ENCODE measurements at places on chromosomes 16 and 17.

DNA sequence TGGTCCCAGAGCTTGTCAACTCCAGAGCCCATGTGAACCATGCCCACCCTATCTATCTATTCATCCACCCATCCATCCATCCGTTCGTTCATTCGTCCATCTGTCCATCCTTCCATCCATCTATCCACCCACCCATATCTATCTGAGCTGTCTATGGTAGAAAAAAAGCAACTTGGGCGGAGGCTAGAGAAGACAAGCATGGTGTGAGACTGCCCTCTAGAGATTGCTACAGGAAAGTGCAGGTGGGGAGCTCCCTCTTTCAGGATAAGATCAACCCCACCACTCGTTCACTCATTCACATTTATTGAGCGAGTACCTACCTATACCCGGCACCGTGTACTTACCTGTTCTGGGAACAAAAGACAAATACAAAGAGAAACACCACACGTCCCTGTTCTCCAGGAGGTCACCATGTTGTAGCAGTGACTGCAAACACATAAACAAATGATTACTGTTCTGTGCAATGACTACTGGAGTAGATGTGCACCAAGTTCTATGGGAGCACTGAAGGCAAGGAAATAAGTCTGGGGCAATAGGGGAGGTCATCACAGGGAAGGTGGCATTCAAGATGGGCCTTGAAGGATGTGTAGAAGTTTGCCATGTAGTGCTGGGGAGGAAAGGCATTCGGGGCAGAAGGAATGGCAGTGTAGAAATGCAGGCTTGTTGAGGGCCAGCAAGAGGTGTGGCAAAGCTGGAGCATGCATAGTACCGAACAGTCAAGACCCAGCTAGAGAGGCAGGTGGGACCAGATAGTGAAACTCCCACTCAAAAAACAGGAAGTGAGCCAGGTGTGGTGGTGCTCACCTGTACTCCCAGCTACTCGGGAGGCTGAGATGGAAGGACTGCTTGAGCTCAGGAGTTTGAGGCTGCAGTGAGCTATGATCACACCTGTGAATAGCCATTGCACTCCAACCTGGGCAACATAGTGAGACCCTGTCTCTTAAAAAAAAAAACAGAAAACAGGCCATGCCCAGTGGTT is 13.4 kb upstream of the ATP5MC1 start:
- peak; percentile 64 for DNase-seq

- DNase-seq: no peak
Observed at GRCh38 chr16:19136549-19137196, 22.9 kb downstream of the ITPRIPL2 start.

DNA sequence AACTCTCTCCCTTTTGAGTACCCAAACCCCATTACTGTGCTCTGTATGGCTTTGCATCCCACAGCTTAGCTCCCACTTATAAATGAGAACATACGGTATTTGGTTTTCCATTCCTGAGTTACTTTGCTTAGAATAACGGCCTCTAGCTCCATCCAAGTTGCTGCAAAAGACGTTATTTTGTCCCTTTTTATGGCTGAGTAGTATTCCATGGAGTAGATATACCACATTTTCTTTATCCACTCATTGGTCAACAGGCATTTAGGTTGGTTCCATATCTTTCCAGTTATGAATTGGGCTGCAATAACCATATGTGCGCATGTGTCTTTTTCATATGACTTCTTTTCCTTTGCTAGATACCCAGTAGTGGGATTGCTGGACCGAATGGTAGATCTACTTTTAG is 19.9 kb upstream of the SYT17 start:
- DNase-seq: no peak

DNA sequence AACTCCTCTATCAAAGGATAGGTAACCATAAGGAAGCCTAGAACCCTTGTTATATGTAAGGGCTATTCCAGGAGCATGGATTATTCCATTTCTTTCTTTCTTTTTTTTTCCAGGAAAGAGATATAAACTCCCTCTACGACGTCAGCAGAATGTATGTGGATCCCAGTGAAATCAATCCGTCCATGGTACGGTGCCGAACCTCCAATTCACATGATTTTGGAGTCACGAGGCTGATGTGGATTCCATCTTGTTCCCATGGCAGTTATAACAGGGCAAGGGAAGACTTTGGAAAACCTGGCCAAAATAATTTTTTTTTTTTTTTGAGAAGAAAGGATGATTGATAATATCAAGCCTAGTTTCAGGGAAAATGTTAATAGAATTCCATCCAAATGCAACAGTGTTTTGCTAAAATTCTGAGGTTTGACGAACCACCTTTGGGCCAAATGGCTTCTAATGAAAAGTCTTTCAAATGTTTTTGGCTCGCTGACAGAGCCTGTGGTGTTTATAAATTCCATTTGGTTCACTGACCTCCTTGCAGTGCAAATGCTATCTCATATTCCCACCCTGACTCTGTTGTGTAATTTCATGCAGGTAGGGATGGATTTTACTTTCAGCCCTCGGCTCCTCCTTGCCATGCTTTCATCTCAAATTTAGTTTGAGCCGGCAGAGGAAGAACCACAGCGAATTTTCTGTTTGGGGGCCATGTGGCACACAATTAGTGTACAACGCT is 90.0 kb downstream of the SDR42E1 start:
- no peak for DNase-seq

- DNase-seq: no peak
Observed at GRCh38 chr16:49866595-49867071, 10.7 kb upstream of the ZNF423 start.

DNA sequence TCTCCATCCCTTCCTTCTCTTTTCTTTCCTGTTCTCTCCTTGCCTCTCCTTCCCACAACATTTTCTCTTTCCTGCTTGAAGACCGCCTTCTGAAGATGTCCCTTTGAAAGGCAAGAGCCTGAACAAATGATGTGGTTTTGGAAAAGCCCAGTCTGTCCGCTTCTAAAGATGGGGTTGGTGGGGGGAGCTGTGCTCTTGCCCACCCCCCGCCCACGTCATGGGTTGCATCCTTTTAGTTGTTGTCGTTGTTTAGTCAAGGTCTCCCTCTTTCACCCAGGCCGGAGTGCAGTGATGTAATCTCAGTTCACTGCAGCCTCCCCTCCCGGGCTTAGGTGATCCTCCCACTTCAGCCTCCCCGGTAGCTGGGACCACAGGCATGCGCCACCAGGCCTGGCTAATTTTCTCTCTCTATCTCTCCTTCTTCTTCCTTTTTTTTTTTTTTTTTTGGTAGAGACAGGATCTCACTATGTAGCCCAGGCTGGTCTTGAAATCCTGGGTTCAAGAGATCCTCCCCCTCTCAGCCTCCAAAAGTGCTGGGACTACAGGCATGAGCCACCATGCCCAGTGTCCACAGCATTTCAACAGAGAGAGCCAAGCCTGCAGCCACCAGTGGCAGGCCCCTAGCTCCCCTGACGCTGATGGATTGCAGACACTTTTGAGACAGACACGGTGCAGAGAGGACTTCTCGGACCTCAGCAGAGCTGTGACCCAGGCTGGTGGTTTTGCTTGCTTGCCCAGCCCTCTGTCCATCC is 26.0 kb upstream of the CIBAR2 start:
- no peak for DNase-seq

DNA sequence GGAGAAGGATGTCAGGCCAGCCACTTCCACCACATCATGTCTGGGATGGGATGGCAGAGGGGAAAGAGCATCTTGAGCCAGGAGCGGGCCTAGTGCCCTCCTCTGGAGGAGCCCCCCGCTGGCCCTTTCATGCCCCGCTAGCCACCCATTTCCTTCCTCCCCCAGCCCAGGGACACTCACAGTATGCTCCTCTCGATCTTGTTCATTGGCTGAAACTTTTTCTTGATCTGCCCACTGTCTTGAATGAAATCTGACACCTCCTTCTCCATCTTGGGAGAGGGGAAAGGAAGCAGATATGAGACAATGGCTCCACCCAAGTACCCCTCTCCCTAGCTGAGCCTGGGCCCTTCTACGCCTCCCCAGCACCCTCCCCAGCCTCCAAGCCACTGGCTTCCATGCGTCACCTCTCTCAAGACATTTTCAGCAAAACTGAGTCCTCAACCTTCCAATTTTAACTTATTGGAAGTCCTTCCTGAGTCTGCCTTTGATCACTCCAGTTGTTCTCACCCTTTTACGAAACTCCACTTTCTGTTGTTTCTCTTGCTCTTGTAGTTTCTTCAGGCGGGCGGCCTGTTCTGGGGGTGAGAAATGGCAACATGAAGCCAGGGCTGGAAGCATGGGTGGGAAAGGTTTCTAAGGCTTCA is 7.2 kb downstream of the SPAG7 start:
- DNase-seq: no peak

GRCh38 chr17:1882836-1883235 is 53.0 kb downstream of the RPA1 start:
- DNase-seq: peak; percentile 12

DNA sequence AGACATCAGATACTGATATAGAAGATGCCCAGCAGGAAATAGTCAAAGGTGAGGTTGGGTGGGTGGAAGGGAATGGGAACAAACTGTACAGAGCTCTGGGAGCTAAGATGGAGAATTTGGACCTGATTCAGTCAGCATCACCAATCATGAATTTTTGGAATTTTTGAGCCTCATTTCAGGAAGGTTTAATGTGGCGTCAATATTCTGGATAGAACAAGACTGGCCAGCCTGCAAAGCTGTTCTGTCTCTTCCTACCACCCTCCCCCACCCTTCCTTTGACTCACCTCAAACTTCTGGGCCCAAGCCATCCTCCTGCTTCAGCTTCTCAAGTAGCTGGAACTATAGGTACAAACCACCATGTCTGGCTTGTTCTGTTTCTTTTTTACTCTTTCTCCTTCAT is 32.6 kb downstream of the CTCF start:
- DNase-seq: no peak

DNA sequence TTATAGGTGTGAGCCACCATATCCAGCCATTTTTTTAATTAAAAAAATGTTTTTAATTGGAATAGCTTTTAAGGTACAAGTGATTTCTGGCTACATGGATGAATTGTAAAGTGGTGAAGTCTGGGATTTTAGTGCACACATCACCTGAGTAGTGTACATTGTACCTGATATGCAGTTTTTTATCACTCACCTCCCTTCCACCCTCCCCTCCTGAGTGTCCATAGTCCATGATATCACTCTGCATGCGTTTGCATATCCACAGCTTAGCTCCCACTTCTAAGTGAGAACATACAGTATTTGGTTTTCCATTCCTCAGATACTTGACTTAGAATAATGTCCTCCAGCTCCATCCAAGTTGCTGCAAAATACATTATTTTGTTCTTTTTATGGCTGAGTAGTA is 13.4 kb upstream of the CRYBA1 start:
- DNase-seq: no peak

DNA sequence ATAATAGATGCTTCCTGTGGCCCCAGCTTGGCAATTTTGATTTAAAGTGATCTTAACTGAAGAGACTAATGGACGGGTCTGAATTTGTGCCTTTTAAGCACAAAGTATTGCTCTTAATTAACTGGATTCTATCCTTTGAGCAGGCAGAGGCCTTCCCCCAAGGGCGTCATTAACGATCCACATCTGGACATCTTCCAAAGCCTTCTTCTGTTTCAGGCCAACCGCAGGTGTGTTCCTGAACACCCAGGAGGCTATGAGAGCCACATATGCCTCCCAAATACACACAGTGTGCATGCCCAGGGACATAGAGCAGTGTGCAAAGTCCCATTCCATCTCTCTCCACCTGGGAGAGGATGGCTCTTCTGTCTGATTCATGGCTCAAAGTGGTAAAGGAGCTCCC is 42.3 kb downstream of the MAPT start:
- DNase-seq: no peak

GRCh38 chr17:22233382-22233781 is 541.1 kb downstream of the KCNJ18 start:
- DNase-seq: no peak

GRCh38 chr17:12545877-12546513 is 119.7 kb upstream of the MYOCD start:
- DNase-seq: no peak

- no peak for DNase-seq
Observed at GRCh38 chr17:46264456-46265198, 30.3 kb upstream of the LRRC37A start.

DNA sequence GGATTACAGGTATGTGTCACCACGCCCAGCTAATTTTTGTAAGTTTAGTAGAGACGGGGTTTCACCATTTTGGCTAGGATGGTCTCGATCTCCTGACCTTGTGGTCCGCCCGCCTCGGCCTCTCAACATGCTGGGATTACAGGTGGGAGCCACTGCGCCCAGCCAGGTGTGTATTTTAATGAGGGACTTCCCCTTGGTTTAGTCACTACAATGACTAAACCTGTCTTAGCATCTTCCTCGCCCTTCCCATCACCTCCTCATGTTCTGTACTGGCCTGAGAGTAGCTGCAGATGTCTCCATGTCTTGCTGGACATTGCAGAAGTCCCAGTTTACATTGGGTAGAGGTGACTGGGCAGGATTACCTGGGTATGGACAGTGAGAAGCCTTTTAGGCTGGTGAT is 9.6 kb downstream of the SLC7A6 start:
- DNase-seq: no peak

DNA sequence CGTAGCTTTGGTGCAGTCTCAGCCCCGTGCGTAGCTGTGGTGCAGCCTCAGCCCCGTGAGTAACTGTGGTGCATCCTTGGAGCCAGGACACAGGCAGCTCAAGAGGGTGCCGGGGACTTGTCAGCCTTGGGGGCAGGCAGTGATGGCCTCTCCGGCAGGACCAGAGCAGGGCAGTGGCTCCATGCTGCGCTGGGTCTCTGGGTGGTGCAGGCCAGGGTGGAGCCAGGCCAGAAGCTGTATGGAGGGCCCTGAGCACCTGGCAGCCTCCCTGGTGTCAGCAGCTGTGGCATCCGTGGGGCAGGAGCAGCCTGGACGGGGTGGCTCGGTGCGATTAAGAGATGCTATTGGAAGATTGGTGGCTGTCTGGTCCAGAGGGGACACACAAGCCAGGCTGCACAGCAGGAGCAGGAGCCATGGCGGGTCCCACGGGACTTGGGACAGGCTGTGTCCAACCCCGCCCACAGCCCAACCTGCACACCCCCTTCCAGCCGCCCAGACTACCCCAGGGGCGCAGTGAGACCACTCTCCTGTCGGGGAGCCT is 28.3 kb upstream of the CDH15 start:
- no peak for DNase-seq

DNA sequence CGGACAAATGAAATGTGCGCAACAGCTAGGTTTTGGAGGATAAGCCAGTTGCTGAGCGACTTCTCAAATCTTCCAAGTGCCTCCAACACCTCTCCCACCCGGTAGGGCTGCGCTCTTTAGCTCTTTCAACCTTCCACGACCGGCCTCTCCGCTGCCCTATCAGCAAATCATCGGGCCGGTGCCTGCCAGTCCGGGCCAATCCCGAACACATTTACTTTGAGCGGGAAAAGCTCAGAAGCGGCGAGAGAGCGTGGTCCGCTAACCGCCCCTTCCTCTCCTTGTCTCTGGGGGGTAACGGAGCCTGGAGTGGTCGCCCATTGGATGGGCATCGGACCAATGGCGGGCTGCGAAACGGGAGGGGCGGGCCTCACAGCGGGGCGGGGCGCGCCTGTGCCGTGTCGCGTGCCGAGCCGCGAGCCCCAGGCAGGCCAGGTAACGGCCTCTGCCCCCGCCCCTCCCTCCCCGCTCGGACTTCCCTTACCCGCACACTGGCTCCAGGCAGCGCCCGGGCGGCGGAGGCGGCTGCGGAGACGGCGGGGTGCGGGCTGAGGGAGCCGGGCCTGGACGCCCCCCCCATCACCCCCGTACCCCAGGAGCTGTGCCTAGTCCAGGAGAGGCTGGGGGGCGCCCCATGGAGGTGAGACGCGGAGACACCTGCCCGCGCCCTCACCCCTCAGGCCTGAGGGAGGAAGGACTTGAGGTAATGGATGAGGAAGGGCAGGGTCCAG is at the start of gene MEIOC:
TSS of gene MEIOC (plus strand) at position 486 of the 728 bp plus-strand sequence. CDS start at position 632, 146 bp downstream.
- peak; percentile 29 for DNase-seq
